ENCODE measurements at places on chromosomes 5 and 9. TPM values are rescaled to one million over a fixed set of nuclear protein-coding genes. Genes with fewer than 3 reads are reported as not detected.

DNA sequence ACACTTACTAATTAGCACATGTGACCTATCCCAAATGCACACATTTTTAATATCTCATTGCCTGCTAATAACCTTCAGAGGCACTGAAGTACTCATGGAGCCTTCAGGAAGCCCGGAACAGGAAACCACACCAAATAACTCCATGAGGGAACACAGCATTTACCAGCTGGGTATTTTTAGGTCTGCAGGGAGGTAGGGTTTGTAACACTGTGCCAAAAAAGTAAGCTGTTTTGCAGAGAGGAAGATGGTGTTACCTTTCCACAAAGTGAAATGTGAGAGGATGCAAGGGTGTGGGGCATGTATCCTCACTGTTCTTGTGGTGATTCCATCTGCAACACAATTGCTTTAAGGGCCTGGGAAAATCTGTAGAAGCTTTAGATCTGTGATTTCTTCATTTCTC, 64.4 kb downstream of the NUDT12 start:
- no peak for DNase-seq

GRCh38 chr9:70315389-70315788, 56.6 kb downstream of the SMC5 start:
- no peak for DNase-seq

DNA sequence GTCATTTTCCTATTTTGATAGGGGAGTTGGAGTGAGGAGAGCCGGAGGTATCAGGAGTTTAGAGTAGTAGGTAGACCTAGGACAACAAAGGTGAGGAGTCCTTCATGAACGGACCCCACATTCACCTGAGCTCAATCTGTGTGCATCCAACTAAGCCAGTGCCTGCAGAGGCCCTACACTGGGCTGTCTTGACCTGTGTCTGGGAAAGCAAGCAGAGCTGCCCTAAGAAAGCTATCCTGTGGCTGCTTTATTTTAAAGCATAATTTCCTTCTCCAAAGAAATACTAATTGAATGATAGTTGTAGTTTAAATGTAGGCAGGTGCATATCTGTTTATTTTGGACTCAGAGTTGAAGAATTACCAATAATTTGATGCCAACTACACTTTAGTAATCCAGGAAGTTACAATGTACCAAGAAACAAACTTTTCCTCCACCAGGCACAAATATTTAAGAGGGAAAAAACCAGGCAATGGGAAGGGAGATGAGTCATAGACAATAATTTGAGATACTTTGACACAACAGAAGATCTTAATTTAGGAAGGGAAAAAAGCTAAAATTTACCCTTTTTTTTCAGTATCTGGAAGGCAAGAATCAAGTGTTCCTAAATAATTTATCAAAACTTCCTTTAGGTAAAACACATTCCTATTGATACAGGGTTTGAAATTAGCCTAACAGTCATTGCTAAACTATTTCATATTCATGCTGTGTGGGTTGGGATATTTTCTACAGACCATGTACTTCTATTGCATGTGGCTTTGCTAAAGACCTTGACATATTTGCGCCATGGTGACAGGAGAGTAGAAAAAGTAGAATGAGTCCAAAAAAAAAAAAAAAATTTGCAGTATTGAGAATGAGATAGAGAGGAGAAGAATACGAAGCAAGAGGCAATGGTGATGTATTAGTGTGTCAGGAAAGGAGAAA, 376.6 kb upstream of the TUSC1 start:
- DNase-seq: no peak

Gene INSL6
- 0.51 TPM for polyA plus RNA-seq

- DNase-seq: peak; percentile 59
These were observed 13.0 kb downstream of the TTC1 start for GRCh38 chr5:160021831-160022446.

Gene C7
- polyA plus RNA-seq: 53.9 TPM

GRCh38 chr9:89756891-89757537, 152.2 kb downstream of the GADD45G start:
- DNase-seq: peak; percentile 36

Gene GABRB2
- polyA plus RNA-seq: 3.7 TPM

Gene HAND1
- polyA plus RNA-seq: 7.8 TPM

DNA sequence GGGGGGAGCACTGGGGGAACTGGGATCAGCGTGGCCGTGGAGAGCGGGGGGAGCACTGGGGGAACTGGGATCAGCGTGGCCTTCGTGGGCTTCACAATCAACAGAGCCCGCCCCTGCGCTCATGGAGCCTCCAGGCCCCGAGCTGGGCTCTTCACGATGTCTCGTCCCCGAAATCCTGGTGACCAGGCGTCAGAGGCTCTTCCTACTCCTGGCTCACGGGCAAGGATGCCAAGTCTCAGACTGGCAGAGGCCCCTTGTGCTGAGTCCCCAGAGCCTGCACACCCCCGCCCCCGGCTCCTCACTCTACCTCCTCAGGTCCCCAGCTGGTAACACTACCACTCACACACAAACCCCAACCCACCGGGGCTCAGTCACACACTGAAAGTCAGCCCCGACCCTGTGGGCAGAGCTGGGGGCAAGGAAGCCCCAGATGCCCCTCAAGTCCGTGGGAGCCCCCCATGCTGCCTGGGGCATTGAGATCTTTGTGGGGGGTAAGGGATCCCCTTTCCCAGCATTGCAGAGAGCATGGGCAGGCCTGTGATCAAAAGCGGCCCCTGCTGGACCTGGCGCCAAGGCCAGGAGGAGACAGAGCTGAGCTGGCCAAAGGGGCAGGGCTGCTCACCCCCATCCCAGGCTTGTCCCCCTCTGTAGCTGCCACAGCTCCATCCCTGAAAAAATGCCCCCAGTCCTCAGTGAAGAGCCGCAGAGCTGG, 26.7 kb downstream of the LHX3 start:
- no peak for DNase-seq

- DNase-seq: no peak
These were observed 5.3 kb upstream of the PLPP1 start for GRCh38 chr5:55540024-55540423.

DNA sequence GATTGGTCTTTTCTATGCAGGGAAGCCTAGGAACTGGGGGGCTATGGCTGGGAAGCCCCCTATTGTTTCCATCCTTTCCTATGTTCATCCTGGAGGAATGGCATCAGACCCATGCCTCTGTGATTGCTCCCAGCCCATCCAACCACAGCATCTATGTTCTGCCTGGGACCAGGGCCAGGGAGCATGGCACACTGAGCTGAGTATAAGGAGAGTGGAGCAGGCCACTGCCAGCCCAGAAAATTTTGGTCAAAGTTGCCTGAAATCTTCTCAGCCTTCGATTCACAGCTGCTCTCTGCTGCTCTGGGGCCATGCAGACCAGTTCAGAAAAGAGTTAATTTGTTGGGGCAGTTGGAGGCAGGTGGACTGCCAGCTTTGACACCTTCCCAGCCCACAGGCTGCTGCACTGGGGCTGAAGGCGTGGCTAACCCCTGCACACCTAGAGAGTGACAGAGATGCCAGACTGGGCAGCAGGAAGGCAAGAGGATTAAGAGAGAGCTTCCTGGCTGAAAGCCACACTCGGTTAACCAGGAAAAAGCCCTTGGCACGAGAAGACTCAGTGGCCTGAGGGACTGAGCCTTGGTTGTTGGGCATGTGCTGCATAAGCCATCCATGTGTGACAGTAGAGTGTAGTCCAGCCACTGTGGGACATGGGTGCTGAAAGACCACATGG, 12.1 kb downstream of the TGFBI start:
- DNase-seq: no peak

GRCh38 chr9:133121915-133122550, 993 bp upstream of the RALGDS start:
- no peak for DNase-seq

Gene ZFP37
- 3.3 TPM for polyA plus RNA-seq

Gene RASEF
- polyA plus RNA-seq: 11.5 TPM

- DNase-seq: peak; percentile 20
These were observed 70.8 kb downstream of the FBXO38 start for GRCh38 chr5:148454576-148454975.

Gene PCDHGC5
- polyA plus RNA-seq: 0.39 TPM

GRCh38 chr5:135213027-135213386, 179.0 kb upstream of the PITX1 start:
- no peak for DNase-seq

Gene KIAA1958
- 8.9 TPM for polyA plus RNA-seq
